ENCODE measurements at places on chromosomes 3 and 15.

GRCh38 chr3:49813497-49814174 is at the start of gene UBA7:
Gene UBA7 (minus strand): TSS chr3:49813953. CDS start chr3:49813787, 166 bp downstream.
- peak; percentile 80 for DNase-seq

- DNase-seq = no peak
These were observed 55.8 kb upstream of the OSTN start for GRCh38 chr3:191143224-191143623.

- no peak for DNase-seq
These were observed 56.3 kb downstream of the TJP1 start for GRCh38 chr15:29765898-29766527.

- DNase-seq = no peak
These were observed 56.5 kb downstream of the VPS8 start for GRCh38 chr3:184868477-184868876.

GRCh38 chr3:40333416-40333815 is 23.9 kb downstream of the EIF1B start:
- no peak for DNase-seq

DNA sequence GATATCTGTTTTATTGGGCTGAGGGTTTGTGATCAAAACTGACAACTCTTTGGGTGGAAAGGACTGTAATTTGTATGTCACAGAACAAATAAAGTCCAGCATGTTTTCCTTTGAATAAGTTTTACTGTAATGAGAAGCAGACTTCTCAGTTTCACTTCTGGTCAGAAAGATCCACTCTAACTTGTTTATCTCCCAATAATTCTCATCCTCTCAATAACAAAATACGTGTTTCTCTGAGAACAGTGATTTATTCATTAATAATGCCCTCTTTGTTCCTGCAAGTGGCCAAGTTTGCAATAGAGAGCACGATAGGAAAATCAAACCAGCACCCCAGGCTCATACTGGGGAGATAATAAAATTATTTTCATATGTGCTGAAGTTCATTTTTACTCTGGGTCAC is 190.6 kb downstream of the CNTN3 start:
- DNase-seq = no peak

DNA sequence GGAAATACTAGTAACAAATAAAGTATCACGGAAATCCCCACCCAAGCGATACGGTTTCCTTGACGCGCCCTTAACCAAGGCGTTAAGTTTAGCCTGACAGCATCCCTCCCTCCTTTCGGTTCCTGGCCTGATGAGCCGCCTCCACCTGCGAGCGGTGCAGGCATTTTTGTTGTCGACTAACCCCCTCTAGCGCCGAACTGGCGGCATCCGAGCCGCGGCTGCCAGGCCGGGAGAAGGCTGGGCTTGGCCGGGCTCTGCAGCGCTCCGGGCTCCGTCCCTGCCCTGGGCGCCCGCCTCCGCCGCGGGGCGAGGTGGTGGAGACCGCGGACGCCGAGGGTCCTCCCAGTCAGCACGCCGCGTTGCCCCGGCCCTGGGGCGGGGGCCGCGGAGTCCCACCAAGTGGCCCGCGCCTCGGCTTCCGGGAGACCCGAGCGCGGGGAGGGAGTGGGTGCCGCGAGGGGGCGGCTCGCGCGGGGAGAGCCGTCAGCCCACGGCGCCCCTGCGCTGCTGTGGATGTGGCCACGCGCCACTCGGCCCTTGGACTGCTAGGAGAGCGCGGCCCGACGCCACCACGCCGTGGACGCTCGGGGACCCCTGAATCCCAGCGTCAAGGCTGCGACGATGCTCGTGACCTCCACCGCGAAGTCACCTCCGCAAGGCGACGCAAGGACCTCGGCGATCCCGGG is 1.1 kb upstream of the EPHA6 start:
- peak; percentile 39 for DNase-seq

- no peak for DNase-seq
These were observed 90.1 kb downstream of the VGLL4 start for GRCh38 chr3:11553436-11554235.

DNA sequence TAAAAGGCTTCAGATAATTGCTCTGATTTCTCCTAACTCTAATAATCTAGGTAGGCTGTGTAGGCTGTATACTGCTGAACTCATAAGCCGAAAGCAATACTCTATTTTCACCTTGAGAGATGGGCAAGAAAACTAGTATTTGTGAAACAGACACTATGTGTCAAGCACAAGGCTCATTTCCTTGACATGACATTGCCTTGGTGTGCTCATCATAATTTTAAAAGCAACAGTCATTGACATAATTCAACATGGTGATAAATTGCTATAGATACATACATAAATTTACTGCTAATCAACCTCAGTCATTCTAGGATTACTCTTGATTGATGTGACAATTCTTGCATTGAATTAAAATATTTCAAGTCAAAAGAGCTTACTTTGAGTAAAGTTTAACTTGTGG is 304.7 kb downstream of the CNTN3 start:
- no peak for DNase-seq

Data from inflammatory macrophage (primary cell).